ENCODE measurements at places on chromosomes 3 and 15. TPM values are rescaled to one million over a fixed set of nuclear protein-coding genes. Genes with fewer than 3 reads are reported as not detected.

The CADM2 gene
- not detected for polyA plus RNA-seq

The KNG1 gene
- polyA plus RNA-seq: not detected

The STX19 gene
- not detected for polyA plus RNA-seq

- no peak for DNase-seq
Measured at GRCh38 chr3:61687663-61688306, 126.4 kb downstream of the PTPRG start.

DNA sequence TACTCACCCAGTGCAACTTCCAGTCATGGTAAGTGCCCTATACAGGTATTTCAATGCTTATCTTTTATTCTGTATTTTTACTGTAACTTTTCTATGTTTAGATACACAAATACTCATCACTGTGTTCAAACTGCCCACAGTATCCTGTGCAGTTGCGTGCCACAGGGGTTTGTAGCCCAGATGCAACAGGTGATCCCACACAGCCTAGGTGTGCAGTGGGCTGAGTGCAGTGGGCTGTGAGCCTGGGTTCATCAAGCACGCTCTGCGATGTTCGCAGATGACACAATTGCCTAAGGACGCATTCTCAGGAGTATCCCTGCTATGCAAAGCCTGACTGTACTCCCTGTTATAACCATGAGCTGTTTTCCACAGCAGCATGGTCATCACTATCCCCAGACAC lies 36.2 kb upstream of the VGLL4 start:
- DNase-seq: no peak

DNA sequence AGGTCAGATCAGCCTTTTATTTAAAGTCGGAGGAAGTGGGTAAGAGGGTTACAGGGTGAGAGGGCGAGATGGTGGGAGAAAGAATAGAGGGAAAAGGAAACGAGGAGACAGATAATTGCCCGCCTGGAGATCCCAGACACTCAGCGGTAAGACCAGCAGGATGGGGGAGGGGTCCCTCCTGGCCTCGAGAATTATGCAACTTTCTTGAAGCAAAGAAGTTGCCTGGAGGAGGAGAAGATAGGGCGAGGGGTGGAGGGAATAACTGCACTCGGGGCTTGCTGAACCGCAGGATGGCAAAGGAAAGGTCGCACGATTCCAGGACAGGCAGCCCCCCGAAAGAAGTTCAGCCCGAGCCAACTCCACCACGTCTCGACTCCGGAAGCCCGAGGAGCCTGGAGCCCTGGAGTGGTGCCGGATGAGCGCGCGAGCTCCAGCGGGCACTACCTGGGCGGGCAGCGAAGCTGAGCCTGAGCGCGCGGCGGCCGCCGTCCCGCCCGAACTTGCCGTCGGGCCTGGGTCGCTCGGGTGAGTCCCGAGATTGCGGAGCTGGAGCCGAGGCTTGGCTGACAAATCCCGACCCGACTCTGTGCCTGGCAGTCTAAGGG lies 402 bp downstream of the WWTR1 start:
- DNase-seq: no peak

DNA sequence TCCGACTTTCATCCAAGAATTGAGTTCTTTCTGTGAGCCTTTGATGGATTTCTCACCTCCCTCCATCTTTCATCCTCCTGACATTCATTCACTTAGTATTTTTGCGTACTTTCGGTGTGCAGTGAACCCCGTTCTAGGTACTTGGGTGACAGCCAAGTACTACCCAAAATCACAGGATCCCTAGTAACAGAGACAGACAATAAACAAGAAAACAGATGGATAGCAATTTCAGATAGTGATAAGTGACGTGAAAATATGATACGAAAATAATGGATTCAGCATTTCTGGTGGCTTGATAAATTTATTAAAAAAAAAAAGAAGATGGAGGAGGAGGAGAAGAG lies 264 bp upstream of the CMTM6 start:
- no peak for DNase-seq
